ENCODE measurements at places on chromosomes 3 and 15. TPM values are rescaled to one million over a fixed set of nuclear protein-coding genes. Genes with fewer than 3 reads are reported as not detected.
A peak's percentile ranks its signal among the peaks of the same experiment; 100 is the strongest.

PDIA3 gene
- total RNA-seq = 97.5 TPM

ULK3 gene
- total RNA-seq = 42.6 TPM

SLMAP gene
- 66.6 TPM for total RNA-seq

IMPG2 gene
- under 0.01 TPM for total RNA-seq

C2CD4A gene
- total RNA-seq = 0.30 TPM

DNA sequence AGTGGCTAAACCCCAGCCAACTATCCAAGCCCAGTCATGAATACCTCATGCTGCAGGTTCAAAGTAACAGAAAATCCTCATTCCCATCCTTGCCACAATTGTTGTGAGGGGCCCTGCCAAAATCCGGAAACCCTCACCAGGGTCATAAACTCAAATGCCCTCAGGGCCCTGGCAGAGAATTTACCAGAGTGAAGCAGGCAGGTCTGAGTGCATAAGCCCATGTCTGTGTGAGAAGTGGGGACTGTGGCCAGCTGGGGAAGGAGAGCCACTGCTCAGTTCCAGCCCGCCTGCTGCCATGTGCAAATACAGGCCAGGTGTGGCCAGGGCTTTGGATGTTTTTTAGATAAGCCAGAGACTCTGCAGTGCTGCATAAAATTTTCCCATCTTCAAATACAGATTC is 7.0 kb downstream of the CEP152 start:
- no peaks in the 10 kb centered on the region for H3K4me1 ChIP-seq
- H3K27ac ChIP-seq = no peak overlapping the region
- H3K36me3 ChIP-seq = no peaks in the 10 kb centered on the region
- no peak overlapping the region for H3K4me3 ChIP-seq

GRCh38 chr15:101647251-101647650 is 4.9 kb downstream of the TM2D3 start:
- no peaks in the 10 kb centered on the region for H3K27me3 ChIP-seq
- H3K4me3 ChIP-seq = no peak overlapping the region
- H3K36me3 ChIP-seq = peaks cover 70% of the 10 kb centered on the region

DNA sequence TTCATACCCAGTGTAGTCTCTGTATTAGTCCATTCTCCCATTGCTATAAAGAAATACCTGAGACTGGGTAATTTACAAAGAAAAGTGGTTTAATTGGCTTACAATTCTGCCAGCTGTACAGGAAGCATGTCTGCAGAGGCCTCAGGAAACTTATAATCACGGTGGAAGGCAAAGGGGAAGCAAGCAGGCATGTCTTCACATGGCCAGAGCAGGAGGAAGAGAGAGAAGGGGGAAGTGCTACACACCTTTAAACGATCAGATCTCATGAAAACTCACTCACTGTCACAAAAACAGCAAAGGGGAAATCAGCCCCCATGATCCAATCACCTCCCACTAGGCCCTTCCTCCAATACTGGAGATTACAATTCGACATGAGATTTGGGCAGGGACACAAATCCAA is 6.3 kb upstream of the PARP14 start:
- peaks cover 8% of the 10 kb centered on the region for H3K4me1 ChIP-seq
- DNase-seq = no peak
- no peak overlapping the region for H3K27ac ChIP-seq
- no peaks in the 10 kb centered on the region for H3K27me3 ChIP-seq

DNA sequence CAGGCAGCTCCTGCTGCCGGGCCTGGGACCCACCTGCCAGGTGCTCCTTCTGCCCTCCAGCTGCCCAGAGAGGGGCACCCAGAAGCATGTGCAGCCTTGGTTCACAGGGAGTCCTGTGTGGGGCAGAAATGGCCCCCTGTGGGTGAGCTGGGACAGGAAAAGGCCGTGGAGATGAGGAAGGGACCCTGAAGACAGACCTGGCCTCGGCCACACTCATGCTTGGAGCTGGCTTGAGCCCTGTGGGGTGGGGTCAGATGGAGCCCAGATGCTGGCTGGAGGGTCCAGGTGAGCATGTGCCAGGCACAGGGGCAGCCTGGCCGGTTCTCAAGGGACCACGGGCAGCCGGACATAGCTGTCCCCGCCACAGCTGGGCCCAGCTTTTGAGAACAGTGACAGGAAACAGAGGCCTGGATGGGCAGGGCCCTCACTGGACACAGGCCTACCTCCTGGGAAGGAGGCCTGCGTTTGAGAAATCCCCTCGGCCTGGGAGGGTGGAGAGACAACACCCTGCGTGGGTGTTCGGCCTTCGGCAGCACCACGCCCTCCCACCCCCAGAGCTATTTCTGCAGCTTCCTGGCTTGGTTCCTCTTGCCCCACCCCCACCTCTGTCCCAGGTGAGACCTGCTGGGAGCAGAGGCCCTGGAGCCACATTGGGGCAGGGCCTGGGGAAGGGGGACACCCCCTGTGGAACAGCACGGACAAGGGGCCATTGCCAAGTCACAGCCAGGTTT is 132.6 kb upstream of the MEF2A start:
- H3K27me3 ChIP-seq = no peaks in the 10 kb centered on the region
- H3K4me1 ChIP-seq = no peaks in the 10 kb centered on the region
- no peaks in the 10 kb centered on the region for H3K36me3 ChIP-seq
- DNase-seq = no peak

- H3K4me3 ChIP-seq = no peak overlapping the region
- no peaks in the 10 kb centered on the region for H3K27me3 ChIP-seq
- no peaks in the 10 kb centered on the region for H3K36me3 ChIP-seq
- H3K27ac ChIP-seq = no peak overlapping the region
- no peaks in the 10 kb centered on the region for H3K4me1 ChIP-seq
Measured at GRCh38 chr15:49079340-49080039, 33.2 kb upstream of the SECISBP2L start.

GRCh38 chr3:49399461-49399860 is 12.3 kb downstream of the RHOA start:
- H3K27ac ChIP-seq = no peak overlapping the region
- peaks cover 32% of the 10 kb centered on the region for H3K36me3 ChIP-seq
- peaks cover 30% of the 10 kb centered on the region for H3K4me1 ChIP-seq
- H3K27me3 ChIP-seq = no peaks in the 10 kb centered on the region

DNA sequence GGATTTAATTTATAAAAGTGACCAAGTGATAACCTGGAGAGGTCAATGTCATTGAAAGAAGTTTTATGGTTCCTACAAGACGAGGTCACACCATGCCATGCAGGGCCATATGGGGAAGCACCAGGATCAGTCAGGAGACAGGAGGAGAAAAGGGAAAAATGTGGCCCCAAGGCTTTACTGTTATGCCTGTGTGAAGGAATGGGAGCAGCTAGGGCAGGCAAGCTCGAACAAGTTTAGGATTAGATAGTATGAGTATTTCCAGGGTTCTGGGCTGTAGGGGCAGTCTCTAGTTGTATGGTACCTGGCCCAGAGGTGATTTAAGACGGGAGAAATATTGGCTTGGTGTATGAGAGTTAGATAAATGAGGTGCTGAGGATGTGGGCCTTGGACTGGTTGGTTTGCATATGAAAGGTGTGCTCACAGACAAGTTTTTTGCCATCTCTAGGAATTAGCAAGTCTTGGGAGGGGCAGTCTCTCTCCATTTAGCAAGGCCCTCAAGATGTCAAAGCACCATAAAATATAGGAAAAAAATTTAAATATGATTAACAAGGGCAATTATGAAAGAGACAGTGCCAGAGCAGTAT is 36.3 kb upstream of the DCLK3 start:
- no peaks in the 10 kb centered on the region for H3K27me3 ChIP-seq
- no peaks in the 10 kb centered on the region for H3K36me3 ChIP-seq
- H3K4me3 ChIP-seq = no peak overlapping the region
- no peak for DNase-seq
- H3K4me1 ChIP-seq = no peaks in the 10 kb centered on the region

DNA sequence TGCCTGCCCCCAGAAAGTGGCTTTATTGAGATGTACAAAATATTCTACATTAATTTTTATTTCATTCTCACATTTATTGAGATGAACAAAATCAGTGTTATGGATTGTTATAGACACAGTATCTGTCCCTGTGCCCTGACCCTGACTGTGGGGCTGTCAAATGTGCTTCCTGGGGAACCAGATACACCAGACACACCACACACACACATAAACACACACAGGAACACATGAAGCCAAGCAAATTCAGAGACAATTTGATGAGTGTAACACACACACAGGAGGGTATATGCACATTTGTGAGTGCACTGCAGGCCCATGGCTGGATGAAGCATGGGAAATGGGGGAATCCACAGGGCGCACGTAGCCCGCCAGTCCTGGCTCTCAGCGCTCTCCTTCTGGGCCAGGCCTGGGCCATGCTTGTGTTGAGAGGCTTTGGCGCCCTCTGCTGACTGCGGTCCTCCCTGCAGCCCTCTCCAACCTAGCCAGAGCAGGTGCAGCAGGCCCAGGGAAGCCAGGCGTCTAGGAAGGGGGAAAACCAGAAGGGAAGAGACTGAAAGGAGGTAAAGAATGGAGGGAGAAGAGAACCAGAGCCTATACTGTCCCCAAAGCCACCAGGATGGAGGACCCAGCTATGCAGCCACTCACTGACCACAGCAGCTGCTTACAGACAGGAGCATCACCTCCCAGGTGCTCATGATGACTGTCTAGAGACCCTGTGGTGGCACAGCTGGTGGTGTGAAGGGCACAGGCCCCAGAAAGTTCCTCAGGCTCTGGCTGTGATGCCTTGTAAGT is 18.0 kb upstream of the LOXL1 start:
- no peaks in the 10 kb centered on the region for H3K36me3 ChIP-seq
- H3K4me3 ChIP-seq = no peak overlapping the region
- no peaks in the 10 kb centered on the region for H3K27me3 ChIP-seq
- peaks cover 3% of the 10 kb centered on the region for H3K4me1 ChIP-seq
- no peak overlapping the region for H3K27ac ChIP-seq

GRCh38 chr3:140614001-140614400 is 63.9 kb upstream of the TRIM42 start:
- no peaks in the 10 kb centered on the region for H3K4me1 ChIP-seq
- H3K4me3 ChIP-seq = no peak overlapping the region
- H3K27ac ChIP-seq = no peak overlapping the region
- no peaks in the 10 kb centered on the region for H3K27me3 ChIP-seq

DNA sequence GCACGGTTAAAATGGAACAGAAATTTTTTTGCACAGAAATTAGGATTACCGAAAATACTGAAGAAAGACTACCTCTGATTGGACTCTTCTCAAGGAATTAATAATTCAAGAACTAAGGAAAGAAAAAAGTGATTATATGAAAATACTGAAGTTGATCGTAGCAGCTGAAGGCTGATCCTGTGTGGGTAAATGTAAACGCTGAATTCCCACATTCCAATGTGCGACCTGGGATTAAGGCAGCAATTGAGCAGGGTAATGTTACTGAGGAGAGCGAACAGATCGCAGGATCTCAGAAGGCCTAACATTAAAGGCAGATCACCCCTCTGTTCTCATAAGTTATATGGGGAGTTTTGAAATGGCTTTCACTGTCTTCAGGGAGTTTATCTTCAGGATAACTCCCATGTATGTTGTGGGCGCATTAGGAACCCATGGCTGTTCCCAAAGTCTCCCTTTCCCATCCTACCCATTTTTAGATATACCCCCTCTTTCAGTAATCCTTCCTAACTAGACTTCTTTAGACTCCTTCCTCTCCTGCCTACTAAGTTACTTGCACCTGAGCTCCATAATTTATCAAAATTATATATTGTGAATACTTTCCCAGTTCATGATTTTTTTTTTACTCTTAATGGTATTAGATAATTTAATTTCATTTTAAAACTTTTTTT is 1.0 kb upstream of the UBL7 start:
- peaks cover 7% of the 10 kb centered on the region for H3K4me1 ChIP-seq
- H3K27ac ChIP-seq = no peak overlapping the region
- no peak for DNase-seq
- no peaks in the 10 kb centered on the region for H3K27me3 ChIP-seq
- H3K4me3 ChIP-seq = peak overlapping the region; percentile 56
- no peaks in the 10 kb centered on the region for H3K36me3 ChIP-seq

DNA sequence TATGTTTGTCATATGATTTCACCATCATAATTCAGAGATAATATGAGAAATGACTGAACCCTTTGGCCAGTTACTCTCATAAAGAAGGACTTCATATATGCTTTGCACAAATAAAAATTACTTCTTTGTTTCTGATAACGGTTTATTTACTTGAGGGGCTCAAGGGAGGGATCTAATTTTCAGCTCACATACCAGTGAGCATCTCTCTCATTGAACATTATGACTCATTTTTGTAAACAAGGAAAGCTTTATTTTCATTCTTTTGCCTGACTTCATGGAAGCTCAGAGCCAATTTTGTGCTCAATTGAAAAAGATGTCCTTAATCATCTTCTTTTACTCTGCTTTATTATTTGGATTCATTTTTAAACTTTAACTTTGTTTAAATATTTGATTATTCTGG is 5.8 kb downstream of the NLGN1 start:
- no peak overlapping the region for H3K4me3 ChIP-seq
- no peak overlapping the region for H3K27ac ChIP-seq
- no peak for DNase-seq
- H3K36me3 ChIP-seq = no peaks in the 10 kb centered on the region

DNA sequence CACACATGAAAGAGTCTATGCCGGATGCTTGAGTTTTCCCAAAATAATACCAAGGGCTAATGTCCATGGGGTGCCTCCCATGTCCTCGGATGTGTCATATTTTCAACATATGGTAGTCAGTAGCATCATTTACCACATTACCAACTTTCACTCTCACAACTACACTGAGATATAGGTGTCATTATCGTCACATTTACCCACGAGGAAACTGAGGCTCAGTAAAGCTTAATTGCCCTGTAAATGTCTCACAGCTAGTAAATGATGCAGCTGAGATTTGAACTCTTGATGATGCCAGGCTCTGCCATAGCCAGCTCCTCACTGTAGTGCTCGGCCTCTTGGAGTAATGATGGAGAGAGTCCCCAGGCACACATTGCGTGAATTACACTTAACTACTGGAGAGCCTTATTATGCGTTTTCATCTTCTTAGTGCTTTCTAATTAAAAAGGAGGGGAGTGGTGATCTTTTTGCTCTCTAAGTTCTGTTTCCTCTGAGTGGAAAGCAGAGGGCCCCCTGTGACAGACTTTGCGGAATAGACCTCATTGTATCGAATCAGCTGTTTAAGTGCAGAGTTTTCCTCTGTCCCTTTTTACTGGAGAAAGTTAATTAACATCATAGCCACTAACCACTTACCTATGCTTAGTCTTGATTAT is 142.0 kb upstream of the SLCO3A1 start:
- no peak overlapping the region for H3K27ac ChIP-seq
- no peaks in the 10 kb centered on the region for H3K27me3 ChIP-seq
- no peak overlapping the region for H3K4me3 ChIP-seq

All from tibial nerve (tissue), 4 donors.